ENCODE measurements at places on chromosomes 16 and 17. TPM values are rescaled to one million over a fixed set of nuclear protein-coding genes. Genes with fewer than 3 reads are reported as not detected.

DNA sequence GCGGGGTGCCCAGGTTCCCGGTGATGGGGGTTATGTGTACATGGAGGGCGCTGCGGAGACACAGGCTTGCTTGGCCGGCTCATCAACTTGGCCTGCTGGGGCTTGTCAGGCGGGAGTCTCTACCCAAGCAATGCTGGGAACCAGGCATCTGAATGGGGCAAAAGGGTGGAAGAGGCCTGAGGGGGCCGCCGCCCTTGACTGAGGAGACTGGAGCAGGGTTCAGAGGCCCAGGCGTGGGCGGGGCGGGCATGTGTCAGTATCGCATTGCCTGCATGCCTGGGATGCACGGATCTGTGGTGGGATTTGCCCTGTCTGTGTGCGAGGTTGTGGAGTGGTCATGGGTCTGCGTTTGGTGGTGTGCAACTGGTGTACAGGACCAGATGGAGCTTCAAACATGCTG lies 21.1 kb downstream of the ARHGAP23 start:
- no peak for DNase-seq

The ABCC3 gene
- total RNA-seq: not detected

DNA sequence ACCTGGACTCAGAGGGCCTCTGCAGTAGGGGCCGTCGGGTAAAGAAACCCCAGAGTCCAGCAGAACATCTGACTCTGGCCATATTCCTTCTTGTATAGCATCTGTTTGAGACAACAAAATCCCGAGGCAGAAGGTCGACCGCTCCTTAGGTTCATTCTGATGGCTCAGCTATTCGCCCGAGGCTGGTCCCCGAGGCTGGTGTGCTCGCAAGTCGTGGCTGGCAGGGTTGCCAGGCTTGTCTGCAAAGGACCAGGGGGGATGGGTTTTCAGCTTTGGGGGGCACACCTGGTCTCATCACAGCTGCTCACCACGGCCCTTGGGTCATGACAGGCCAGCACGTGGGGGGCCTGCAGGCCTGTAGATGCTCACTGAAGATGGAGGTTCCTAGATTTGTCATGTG lies 119.1 kb downstream of the BANP start:
- no peak for DNase-seq

GRCh38 chr17:16107165-16107770 lies 107.6 kb downstream of the TTC19 start:
- no peak for DNase-seq

The MEFV gene
- total RNA-seq: not detected

The RNF166 gene
- 16.9 TPM for total RNA-seq

DNA sequence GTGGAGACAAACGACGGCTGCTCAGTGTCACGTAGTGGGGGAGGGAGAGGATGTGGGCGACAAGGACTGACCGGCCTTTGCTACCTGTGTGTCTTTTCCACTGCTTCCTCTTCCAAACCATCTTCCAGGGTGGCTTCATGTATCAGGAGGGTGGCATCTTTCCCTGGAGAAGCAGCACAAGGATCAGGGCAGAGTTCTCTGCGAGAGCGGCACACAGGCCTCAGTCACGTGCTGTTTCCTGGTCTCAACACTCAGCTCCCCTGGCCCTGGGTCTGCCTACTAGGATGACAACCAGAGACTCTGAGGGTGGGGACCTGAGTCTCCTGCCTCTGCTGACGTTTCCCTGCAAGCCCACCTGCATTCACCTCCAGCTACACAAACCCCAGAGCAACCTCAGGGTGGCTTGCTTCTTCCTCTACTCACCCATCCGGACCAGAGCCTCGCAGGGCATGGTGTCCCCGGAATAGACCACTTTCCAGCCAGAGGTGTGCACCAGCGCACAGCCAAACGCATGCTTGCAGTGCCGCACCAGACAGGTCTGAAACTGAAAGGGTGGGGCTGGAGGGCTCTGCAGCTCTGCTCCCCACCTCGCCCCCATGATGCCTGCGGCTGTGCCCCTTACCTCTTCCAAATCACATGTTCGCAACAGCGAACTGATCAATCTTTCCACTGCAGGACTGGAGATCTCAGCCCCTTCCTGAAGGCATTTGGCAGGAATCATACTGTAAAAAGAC lies 23.3 kb downstream of the ELAC2 start:
- DNase-seq: no peak

GRCh38 chr16:85458968-85459367 lies 154.2 kb upstream of the GSE1 start:
- DNase-seq: no peak

GRCh38 chr17:63928172-63928666 lies 3.9 kb downstream of the CD79B start:
- DNase-seq: peak; percentile 79

The GCGR gene
- not detected for total RNA-seq

The RNF40 gene
- total RNA-seq: 57.9 TPM

GRCh38 chr17:81511554-81511803 lies 1.1 kb downstream of the ACTG1 start:
- peak; percentile 66 for DNase-seq

GRCh38 chr16:47984669-47985068 lies 171.1 kb downstream of the ABCC12 start:
- no peak for DNase-seq

DNA sequence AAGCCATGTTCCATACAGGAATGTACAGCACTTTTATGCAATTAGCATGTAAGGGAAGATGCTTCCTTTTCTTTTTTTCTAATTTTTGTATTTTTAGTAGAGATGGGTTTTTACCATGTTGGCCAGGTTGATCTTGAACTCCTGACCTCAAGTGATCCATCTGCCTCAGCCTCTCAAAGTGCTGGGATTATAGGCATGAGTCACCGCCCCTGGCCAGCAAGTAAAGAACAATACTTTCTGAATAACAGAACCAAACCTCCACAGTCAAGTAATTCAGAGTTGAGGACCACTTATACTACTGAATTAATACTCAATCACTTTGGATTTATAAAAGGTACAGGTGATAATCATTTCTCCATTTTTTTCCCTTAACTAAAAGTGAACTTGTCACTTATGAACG lies 13.0 kb downstream of the C16orf87 start:
- DNase-seq: no peak

The GPR179 gene
- total RNA-seq: 0.04 TPM

Data from Karpas-422 (cell line).